Fibroblast of lung (primary cell): ENCODE measurements at places on chromosomes 7 and 10. TPM values are rescaled to one million over a fixed set of nuclear protein-coding genes. Genes with fewer than 3 reads are reported as not detected.

- no peak overlapping the region for H3K27ac ChIP-seq
- H3K27me3 ChIP-seq = peaks cover 47% of the 10 kb centered on the region
- no peak overlapping the region for H3K4me3 ChIP-seq
- H3K4me1 ChIP-seq = no peaks in the 10 kb centered on the region
Measured at GRCh38 chr7:35256256-35257175, 2.6 kb upstream of the TBX20 start.

DNA sequence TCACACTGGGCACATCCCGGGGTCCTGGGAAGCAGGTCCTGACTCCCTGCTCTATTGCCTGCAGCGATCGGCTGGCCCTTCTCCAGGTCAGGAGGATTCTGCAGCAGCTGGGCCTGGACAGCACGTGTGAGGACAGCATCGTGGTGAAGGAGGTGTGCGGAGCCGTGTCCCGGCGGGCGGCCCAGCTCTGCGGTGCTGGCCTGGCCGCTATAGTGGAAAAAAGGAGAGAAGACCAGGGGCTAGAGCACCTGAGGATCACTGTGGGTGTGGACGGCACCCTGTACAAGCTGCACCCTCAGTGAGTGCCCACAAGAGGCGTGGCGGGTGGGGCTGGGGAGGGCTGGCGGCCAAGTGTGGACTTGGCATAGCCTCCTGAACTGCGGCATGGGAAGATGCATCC is 12.8 kb upstream of the HK1 start:
- no peak for DNase-seq
- no peaks in the 10 kb centered on the region for H3K36me3 ChIP-seq
- no peak overlapping the region for H3K4me3 ChIP-seq
- H3K4me1 ChIP-seq = no peaks in the 10 kb centered on the region
- H3K27ac ChIP-seq = no peak overlapping the region

GRCh38 chr10:123624086-123624485 is 42.1 kb upstream of the GPR26 start:
- no peaks in the 10 kb centered on the region for H3K27me3 ChIP-seq
- DNase-seq = no peak
- H3K36me3 ChIP-seq = no peaks in the 10 kb centered on the region

GRCh38 chr7:17988141-17988540 is 39.5 kb downstream of the PRPS1L1 start:
- no peak overlapping the region for H3K4me3 ChIP-seq
- DNase-seq = no peak
- H3K27ac ChIP-seq = no peak overlapping the region
- H3K27me3 ChIP-seq = no peaks in the 10 kb centered on the region
- peaks cover 6% of the 10 kb centered on the region for H3K4me1 ChIP-seq

DNA sequence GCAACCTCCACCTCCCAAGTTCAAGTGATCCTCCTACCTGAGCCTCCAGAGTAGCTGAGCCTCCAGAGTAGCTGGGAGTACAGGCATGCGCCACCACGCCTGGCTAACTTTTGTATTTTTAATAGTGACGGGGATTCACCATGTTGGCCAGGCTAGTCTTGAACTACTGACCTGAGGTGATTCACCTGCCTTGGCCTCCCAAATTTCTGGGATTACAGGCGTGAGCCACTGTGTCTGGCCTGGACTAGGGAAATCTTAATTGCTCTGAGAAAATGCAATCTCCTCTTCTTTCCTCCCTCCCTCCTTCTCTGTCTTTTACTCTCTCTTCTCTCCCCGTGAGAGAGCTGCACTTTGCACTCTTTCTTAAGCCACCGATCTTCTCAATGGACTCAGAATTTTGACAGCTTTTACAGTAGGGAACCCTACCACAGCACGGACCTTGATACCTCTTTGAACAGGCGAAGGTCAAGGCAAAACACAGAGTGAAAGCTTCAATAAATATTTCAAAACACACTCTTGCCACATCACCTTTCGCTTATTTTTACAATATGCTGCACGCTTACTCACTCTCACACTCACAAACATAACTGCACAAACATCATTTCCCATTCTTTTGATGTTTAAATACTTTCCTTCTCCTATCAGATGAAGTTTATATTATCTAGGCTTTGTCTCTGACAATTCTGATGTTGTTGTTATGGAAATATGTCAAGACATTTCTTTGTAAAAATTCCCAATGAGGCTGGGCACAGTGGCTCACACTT is 173.4 kb upstream of the NRP1 start:
- H3K4me1 ChIP-seq = peaks cover 2% of the 10 kb centered on the region
- no peak overlapping the region for H3K4me3 ChIP-seq
- H3K36me3 ChIP-seq = no peaks in the 10 kb centered on the region
- DNase-seq = peak; percentile 47

DNA sequence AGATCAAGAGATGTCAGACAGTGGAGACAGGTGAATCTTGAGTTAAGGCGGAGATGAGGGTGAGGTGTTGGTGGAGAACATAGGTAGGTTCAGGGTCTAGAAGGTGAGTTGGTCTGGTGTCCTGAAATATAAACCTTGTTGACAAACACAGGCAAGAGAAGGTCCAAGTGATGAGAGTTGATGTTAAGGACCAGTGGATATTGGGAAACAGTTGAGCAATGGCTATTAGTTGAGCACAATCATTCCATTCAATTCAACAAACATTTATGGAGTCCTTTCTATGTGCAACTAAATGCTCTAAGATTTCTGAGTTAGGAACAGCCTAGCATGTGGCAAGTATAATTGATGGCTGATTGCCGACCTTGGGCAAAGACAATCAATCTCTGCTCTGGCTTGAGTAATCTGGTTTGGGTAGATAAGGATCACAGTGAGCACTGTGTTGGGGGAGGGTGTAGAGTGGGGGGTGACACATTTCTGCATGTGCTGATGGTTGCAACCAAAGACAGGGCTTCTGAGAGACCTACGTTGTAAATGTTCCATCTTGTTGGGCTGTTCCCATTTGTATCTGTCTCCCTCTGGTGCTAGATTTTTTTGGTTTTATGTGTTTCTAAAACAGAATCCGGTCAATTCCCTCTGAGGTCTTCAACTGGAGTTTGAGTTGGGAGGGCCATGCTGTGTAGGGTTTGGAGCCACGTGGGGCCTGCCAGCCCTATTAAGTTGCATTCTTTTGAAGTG is 201.1 kb downstream of the BAMBI start:
- H3K27ac ChIP-seq = no peak overlapping the region
- peak; percentile 32 for DNase-seq

GRCh38 chr10:62804356-62805230 is at the start of gene ADO:
Gene ADO, plus strand, starts transcription at chr10:62804720. Its CDS starts 340 bp downstream, at chr10:62805060.
- peak within 1 kb of the TSS; percentile 77 for H3K4me3 ChIP-seq
- H3K27me3 ChIP-seq = no peaks in the 10 kb centered on the region
- DNase-seq = peak; percentile 91
- H3K36me3 ChIP-seq = no peaks in the 10 kb centered on the region
- H3K27ac ChIP-seq = peak within 1 kb of the TSS; percentile 96
- peaks cover 6% of the 10 kb centered on the region for H3K4me1 ChIP-seq

DNA sequence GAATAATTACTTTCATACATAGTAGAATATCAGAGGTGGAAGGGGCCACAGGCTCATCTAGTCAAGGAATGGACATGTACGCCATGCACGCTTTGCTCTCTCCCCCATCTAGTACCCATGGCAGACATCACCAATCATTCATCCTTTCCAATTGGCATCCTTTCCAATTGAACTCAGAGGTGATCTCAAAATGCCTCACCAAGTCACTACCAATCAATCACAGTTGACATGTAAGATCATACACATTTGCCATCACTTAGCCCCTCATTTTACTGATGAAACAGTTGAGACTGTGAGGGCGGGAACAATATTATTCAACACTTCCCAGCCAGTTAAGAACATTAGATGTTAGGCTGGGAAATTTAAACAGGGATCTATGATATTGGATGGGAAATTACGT is 308.4 kb downstream of the FGFR2 start:
- no peaks in the 10 kb centered on the region for H3K4me1 ChIP-seq
- no peak overlapping the region for H3K4me3 ChIP-seq
- H3K27me3 ChIP-seq = no peaks in the 10 kb centered on the region
- no peak for DNase-seq
- H3K36me3 ChIP-seq = no peaks in the 10 kb centered on the region

DNA sequence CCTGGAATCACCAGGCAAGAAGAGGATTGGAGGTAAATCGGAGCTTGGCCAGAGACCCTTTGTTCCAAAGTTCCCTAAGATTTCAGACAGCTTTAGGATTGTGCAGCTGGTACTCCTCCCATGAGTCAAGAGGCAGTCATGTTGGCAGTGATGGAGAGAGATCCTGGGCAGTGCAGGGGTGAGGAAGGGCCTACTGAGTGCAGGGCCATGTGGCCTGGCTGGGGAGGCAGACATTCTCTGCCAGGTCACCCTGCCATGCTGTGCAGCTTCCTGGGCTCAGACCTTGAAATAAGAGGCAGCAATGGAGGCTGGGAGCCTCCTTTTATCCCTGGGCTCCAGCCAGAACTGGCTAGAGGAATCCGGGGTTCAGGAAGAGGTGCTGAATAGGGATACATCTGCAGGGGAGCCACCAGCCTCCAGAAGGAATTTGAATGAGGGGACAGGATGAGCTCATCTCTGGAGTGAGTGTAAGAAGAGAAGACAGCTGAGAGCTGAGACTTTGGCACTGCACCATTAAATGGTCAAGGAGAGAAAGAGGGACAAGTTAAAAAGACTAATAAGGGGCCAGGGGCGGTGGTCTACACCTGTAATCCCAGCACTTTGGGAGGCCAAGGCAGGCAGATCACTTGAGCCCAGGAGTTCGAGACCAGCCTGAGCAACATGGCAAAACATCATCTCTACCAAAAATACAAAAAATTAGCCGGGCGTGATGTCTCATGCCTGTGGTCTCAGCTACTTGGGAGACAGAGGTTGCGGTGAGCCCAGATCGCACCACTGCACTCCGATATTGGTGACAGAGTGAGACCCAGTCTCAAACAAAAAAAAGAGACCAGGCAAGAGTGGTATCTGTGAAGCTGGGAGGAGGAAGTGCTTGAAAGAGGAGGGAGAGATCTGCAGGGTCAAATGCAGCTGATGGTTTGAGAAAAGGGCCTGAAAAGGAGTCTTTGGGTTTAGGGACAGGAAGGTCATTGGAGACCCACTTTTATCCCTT is 12.0 kb downstream of the SFTPD start:
- no peaks in the 10 kb centered on the region for H3K4me1 ChIP-seq
- no peak overlapping the region for H3K4me3 ChIP-seq
- no peaks in the 10 kb centered on the region for H3K36me3 ChIP-seq
- no peak overlapping the region for H3K27ac ChIP-seq
- no peaks in the 10 kb centered on the region for H3K27me3 ChIP-seq

DNA sequence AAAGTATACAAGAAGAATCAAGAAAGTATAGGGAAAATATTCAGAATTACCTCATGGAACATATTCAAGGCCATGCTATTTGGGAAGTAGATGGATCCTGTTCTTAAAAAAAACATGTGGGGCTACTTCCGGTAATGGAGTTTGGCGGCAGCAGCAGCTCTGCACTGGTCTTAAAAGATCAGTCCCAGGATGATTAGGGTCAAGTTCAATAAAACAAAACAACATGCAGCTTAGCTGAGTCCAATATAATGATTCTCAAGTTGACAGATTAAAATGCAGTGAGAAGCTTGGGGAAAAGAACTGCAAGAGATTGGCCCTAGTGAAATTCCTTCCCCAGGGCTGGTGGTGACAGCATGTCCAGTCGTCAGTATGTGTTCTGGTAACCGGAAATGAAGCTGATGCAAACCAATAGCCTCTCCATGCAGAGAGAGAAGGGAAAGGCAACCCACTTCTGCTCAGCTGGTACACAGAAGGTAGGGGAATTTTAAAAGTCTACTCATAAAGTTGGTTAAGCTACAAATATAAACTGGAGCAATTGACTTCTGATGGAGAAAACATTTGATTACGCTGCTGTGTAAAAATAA is 305.1 kb upstream of the IMMP2L start:
- no peaks in the 10 kb centered on the region for H3K36me3 ChIP-seq
- no peak overlapping the region for H3K4me3 ChIP-seq
- H3K27me3 ChIP-seq = no peaks in the 10 kb centered on the region

GRCh38 chr10:26374426-26374825 is 63.7 kb upstream of the APBB1IP start:
- no peak overlapping the region for H3K27ac ChIP-seq
- no peaks in the 10 kb centered on the region for H3K36me3 ChIP-seq
- no peaks in the 10 kb centered on the region for H3K4me1 ChIP-seq

GRCh38 chr7:118478236-118478635 is 253.7 kb downstream of the ANKRD7 start:
- H3K36me3 ChIP-seq = no peaks in the 10 kb centered on the region
- no peak overlapping the region for H3K4me3 ChIP-seq
- no peaks in the 10 kb centered on the region for H3K27me3 ChIP-seq

DNA sequence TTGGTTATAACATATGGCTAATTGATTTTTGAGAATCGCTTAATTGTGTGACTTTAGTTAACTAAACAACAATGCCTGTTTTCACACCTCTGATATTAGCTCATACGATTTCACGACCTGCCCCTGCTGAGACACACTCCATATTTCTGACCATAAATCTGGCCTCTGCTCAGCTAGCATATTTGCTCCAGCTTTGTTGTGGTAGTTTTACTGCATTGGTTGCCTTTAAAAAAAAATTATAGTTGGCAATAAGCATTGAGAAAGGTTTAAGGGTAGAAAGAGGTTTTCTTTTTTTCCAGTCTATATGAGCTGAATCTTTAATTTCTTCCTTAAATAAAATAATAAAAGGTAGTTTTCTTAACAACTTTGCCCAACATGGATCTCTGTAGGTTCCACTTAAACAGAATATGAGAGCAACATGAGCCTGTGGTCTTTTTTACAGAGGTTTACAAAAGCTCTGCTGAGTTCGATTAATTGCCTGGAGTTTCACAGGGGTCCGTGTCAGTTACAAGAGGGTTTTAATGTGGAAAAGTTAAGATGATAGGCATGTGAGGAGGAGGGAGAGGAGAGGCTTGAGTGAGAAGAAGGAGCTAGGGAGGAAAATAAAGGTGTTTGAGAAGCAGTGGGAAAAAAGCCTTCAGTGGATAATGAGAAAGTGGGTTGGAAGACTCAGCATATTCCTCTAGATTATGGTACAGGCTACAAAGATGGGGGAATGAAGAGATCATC is 318.2 kb downstream of the CXCL12 start:
- H3K36me3 ChIP-seq = no peaks in the 10 kb centered on the region
- peaks cover 2% of the 10 kb centered on the region for H3K27me3 ChIP-seq
- no peak for DNase-seq
- no peak overlapping the region for H3K4me3 ChIP-seq
- no peak overlapping the region for H3K27ac ChIP-seq
- H3K4me1 ChIP-seq = no peaks in the 10 kb centered on the region

OPALIN gene
- not detected in 2 replicates for polyA plus RNA-seq

PDE1C gene
- polyA plus RNA-seq = 4.2 and 16.6 TPM in 2 replicates

SEC31B gene
- polyA plus RNA-seq = 1.8 and 2.7 TPM in 2 replicates

GPER1 gene
- 2.0 and 2.4 TPM in 2 replicates for polyA plus RNA-seq

PIK3CG gene
- 0.07 and 0.09 TPM in 2 replicates for polyA plus RNA-seq

BLNK gene
- not detected in 2 replicates for polyA plus RNA-seq

STEAP4 gene
- 0.88 and 0.94 TPM in 2 replicates for polyA plus RNA-seq

ANLN gene
- polyA plus RNA-seq = 25.3 and 93.2 TPM in 2 replicates

CFAP70 gene
- 0.18 and 0.19 TPM in 2 replicates for polyA plus RNA-seq
